ENCODE measurements at places on chromosomes 4 and X. TPM values are rescaled to one million over a fixed set of nuclear protein-coding genes. Genes with fewer than 3 reads are reported as not detected.

GRCh38 chr4:182740256-182740655, 176.9 kb downstream of the DCTD start:
- no peak for DNase-seq

DNA sequence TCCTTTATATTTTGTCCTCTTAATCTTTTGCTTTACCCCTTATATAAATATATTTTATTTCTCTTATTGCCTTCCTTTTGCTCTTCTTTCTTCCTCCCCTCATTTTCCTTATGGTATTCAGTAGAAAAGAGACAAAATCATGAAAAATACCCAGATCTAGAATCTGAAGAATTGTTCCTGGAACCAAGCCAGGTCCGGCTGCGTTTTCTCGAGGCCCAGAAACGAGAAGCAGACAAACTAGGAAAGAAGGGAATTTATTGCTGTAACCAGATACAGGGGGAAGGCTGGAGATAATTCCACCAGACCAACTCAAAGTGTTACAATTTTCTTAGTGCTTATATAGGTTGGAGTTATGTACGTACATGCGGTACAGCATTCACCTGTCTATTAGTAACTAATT, 328.7 kb downstream of the GABRG1 start:
- DNase-seq, result no peak

GRCh38 chrX:1274786-1275185, 6.2 kb downstream of the CSF2RA start:
- DNase-seq, result no peak

DNA sequence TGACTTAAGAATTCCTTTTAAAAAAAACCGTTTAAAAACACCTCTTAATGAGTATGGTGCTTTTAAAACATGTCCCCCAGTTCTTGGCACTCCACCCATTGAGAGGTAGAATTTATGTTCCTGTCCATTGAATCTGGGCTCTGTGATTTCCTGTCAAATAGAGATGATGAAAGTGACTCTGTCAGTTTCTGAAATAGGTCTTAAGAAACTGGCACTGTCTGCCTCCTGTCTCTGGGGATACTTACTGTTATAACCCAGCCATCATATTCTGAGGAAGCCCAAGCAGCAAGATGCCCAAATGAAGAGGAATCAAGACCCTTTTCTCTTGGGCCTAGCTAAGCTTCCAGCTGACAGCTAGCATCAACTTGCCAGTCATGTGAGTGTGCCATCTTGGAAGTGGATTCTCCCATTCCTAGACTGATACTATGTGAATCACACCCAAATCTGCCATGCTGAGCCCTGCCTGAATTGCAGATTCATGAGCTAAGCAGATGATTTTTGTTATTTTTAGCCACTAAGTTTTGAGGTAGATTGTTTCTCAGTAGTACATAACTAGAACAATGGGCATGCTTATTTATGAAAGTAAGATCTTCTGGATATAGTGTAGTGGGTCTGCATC, 22.8 kb downstream of the C4orf54 start:
- DNase-seq, result no peak

- DNase-seq, result no peak
Measured at GRCh38 chr4:173528378-173529321, 1.4 kb downstream of the HAND2 start.

GRCh38 chr4:20311856-20312255, 60.2 kb downstream of the SLIT2 start:
- DNase-seq, result no peak

- no peak for DNase-seq
Measured at GRCh38 chr4:8552024-8552423, 28.2 kb upstream of the GPR78 start.

DNA sequence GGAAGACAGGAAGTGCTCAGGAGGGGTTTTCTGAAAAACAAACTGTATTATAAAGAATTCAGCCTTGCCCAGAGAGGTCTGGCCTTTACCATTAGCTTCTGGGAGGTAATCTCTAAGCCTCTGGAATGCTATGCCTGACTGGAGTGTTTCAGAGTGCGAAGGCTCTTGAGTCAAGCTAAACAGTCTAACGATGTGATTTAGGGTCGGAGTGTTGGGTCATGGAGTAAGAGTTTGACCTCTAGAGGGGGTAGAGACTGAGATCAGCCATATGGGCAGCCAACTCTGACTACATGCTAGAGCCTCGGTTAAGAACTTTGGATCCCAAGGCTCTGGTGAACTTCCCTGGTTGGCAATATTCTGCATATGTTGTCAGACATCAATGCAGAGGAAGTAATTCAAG, 15.0 kb downstream of the BOD1L1 start:
- DNase-seq, result no peak

- no peak for DNase-seq
Measured at GRCh38 chr4:45358573-45359506, 632.5 kb upstream of the GNPDA2 start.

DNA sequence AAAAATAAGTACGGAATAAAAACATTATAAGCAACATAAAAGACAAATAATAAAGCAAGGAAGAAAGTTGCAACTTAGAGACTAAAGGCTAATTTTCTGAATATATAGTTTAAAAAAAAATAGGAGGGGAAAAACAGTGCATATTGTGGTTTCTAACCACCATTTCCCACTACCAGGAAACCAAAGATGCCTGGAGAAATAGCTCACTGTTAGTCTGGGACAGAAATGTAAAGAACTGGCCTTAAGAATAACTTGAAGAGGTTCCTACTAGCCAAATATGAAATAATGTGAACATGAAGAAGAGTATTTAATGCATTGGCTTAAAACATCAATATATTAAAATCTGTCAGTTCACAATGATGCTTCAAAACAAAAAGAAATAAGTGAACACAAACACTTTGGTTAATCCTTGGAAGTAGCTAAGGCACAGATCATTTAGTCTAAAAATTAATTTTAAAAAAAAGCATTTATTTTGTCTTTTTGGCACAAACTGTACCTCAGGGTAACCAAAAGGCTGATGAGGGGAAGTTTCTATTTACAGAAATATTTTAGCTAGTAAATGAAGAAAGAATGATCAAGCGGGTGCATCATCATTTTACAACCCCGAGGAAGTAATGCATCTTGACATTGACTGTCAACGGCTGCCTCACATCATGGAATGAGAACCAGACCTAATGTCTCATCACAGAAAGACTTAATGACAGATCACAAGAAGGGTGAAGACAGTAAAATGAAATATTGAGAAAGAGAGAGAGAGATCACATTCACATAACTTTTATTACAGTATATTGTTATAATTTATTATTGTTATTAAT, 297.2 kb upstream of the LDB2 start:
- DNase-seq, result no peak

DNA sequence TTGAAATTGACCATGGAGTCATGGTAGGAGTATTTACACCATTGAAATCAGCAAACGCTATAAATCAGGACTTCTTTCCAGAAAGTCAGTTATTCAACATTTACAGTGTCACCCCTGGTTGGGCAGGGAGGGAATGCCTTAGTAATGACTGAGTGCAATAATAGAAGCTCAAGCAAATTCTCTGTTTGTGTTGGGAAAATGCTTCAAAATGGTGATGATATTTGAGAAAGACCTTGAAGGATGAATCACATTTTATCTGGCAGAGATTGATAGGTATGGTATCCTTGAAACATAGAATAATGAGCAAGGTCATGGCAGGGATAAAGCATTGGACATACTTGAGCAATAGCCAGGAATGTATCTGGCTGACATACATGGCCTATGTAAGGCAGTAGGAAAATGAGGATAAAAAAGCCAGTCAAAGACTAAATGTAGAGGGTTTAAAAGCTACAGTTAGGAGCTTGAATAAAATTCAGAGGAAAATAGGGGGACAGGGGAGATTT, 248.7 kb downstream of the FMR1NB start:
- DNase-seq, result no peak

- no peak for DNase-seq
Measured at GRCh38 chr4:91198951-91199350, 1071.8 kb downstream of the CCSER1 start.

DNA sequence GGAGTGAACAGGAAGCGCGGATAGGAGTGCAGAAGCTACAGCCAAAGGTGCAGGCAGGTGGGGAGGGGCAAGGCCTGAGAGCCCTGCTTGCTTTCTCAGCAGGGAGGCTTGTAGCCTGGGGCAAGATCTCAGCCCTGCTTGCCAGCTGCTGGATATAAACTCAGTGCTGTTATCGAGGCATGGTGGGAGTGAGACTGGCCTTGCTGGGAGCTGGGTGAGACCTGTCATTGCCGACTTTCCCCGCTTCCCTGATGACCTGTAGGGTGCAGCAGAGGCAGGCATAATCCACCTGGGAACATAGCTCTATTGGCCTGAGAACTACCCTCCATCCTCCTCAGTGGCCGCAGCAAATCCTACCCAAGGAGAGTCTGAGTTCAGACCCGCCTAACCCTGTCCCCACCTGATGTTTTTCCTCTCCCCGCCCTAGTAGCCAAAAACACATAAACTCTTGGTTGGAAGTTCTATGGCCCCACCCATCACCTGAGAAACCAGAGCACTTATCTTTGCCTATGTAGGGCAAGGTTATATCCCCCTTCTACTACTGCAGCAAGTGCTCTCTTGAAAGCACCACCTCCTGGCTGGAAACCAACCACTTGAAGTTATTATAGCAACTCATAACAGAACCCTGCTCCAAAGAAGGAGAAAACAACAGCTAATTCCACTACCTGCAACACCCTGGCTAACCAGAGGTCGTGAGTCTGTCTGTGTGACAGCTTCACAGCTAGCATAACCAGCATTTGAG, 80.7 kb downstream of the FHIP1A start:
- DNase-seq, result no peak

The CACNA1F gene
- total RNA-seq, result 0.61 TPM

The ARL9 gene
- 0.35 TPM for total RNA-seq

The HSFX4 gene
- total RNA-seq, result not detected

The MSMO1 gene
- total RNA-seq, result 26.8 TPM

The ADH1A gene
- total RNA-seq, result not detected

The MID1 gene
- total RNA-seq, result not detected

The SLITRK4 gene
- total RNA-seq, result not detected

The RGN gene
- not detected for total RNA-seq

The HTN1 gene
- not detected for total RNA-seq

The GAGE13 gene
- not detected for total RNA-seq
